ENCODE measurements at places on chromosomes 12 and 14.

- DNase-seq: no peak
Measured at GRCh38 chr14:91249841-91250616, 5.5 kb upstream of the GPR68 start.

DNA sequence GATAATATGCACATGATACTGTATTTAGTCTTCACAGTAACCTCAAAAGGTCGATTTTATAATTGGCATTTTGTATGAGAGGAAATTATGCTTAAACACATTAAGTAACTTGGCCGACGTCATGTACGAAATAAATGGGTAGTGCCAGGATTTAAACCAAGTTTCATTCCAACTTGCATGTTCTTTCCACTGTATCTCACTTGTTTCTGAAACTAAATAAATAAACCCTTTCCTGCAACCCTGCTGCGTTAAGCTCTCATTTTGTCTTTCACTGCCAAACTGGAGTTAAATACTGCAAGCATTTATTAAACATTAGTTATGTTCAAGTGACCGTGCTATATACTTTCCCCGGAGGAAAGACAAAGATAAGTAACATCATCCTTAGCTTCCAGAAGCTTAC is 293.9 kb upstream of the PRKD1 start:
- DNase-seq: no peak

DNA sequence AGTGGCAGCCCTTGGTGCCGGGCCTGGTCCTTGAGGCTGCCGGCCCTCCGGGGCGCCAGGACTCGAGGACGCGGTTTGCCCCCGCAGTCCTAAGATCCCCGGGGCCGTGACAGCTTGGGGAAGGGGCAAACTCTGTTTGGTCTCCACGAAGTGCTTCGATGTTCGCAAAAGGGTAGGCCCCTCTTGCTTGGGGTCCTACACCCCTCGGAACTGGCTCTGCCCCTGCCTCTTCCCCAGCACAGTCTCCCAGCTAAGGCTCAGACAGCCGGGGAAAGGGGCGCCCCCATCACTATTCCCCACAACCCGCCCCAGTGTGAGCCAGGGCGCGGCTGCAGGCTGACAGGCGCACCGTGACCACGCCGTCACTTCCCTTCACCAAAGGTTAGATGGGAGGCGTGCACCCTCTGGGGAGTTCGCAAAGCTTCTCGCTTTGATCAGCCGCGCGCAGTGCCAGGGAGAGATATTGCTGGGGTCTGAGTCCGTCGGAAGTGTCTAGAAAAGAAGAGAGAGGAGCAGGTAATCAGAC is 7.2 kb upstream of the OTX2 start:
- DNase-seq: no peak

GRCh38 chr14:50823762-50824636 is 7.0 kb downstream of the NIN start:
- no peak for DNase-seq

DNA sequence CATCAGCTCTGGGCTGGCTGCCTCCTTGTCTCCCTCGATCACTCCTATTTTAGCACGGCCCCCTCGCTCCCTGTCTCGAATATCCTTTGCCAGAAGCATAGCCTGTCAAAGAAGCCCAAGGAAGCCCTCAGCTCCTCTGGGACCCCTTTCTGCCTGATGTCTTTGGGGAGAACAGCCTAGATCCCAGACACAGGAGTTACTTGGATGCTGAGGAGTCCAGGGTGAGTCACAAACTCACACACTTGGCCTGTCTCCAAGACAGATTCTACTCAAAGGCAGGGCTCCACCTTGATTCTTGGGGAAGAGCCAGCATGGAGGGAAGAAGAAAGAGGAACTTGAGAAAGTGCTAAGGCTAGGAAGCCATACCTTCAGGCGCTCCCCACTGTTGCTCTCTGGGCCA is 8.1 kb downstream of the AVIL start:
- DNase-seq: no peak

DNA sequence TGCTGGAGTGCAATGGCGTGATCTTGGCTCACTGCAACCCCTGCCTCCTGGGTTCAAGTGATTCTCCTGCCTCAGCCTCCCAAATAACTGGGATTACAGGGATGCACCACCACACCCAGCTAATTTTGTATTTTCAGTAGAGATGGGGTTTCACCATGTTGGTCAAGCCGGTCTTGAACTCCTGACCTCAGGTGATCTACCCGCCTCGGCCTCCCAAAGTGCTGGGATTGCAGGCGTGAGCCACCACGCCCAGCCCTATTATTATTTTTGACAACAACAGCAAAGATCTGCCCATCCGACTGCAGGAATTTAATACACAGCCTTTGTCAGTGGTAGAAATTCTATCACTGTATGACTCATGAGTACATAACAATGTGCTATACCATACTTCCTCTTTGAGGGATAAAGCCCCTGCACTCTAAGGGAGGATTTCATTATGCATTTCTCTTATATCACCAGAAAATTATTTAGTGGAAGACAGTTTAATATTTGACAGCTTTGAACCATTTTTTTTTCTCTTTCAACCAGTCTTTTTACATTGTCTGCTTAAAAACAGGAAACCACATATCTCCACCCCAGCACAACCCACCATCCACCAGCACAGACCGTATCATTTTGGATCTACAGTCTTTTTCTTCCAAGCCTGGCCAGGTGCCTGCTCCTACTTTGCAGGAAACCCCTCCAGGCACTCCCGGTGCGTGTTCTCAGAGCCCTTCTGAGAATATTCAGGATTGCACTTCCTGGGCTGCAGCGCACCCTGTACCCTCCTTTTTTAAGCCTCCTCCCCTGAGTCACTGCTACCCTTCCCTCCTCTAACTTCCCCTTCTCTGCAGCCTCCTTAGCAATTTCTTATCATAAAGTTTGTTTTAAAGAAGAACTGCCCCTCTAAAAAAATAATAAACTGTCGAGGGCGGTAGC is 594 bp downstream of the ARHGDIB start:
- DNase-seq: no peak

GRCh38 chr14:82075566-82075965 is 541.9 kb upstream of the SEL1L start:
- DNase-seq: no peak

DNA sequence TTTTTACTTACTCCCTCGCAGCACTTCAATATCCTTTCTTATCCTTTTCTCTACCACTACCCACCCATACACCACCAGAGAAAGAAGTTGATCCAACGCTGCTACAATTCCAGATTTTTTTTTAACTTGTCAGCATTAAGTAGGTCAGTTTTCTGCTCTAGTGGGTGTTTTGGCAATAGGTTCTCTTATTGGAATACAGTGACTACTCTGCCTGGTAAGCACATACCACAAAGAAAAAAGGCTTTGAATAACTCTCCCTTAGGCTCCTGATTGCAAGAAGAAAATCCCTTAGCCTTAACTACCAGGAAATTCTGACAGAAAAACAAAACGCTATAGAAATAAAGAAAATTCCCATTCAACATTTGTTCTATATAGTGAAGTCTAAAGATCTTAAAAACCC is 72.0 kb downstream of the NUMB start:
- no peak for DNase-seq

DNA sequence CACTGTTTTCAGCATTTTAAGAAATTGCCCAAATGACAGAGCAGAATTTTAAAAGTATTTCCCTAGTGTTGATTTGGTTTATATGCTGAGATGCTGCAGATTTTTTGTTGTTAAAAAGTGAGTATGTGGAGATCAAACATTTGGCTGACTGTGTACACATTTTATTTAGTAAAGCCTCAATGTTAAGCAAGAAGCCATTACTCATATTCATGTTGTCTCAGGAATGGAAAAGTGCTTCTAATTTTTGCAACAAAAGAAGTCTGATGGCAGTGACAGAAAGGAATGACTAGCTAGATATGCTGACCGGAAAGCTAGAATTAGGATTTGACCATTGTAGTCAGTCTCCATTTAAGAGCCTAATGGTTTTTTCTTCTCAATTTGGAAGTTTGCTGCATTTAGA is 22.5 kb downstream of the SLC38A6 start:
- DNase-seq: no peak

- DNase-seq: no peak
Measured at GRCh38 chr12:92362785-92363184, 217.1 kb upstream of the BTG1 start.

- DNase-seq: no peak
Measured at GRCh38 chr12:30622509-30622908, 73.2 kb downstream of the IPO8 start.

- DNase-seq: no peak
Measured at GRCh38 chr12:288687-289086, 26.1 kb upstream of the SLC6A13 start.

GRCh38 chr12:77782034-77782433 is 48.7 kb upstream of the NAV3 start:
- DNase-seq: no peak

DNA sequence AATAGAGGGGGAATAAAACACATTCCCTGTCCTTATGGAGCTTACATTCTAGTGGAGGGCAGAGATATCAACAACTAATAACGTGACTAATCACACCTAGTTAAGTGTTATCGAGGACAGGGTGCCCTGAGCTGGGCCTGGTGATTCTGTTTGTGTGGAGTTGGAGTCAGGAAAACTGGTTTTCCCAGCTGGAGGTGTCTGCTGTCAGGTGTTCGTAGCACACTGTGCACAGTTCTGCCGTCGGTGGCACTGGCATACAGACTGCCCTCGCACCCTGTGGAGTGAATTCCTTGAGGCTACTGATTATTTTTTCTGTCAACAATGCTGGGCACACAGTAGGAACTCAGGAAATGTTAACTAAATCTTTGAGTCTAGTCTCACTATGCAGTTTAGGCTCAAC is 900 bp upstream of the MTERF2 start:
- DNase-seq: no peak

DNA sequence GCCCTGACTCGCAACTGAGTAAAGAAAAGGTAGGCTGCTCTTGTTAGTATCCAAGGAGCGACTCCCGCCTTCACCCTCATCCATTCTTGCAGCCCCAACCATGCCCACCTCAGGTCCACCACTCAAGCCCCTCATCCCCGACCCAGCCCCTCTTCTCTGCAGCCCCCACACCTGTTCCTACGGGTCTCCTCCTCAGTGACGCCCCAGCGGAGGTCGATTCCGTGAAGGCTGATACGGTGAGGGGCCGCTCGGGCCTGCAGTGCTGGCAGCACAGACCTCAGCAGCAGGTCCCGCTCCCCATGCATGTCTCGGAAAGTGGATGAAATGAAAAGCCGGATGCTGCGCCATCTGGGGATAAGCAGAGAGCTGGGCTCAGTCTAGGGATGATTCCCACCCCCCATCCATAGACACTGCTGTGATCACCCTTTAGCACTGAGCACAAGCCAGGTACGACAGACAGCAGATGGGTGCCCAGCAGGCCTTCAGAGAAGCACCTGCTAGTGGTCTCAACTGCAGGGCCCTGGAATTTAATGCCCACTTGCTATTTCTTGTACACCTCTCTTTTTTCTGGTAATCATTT is 26.9 kb downstream of the TEP1 start:
- DNase-seq: no peak

DNA sequence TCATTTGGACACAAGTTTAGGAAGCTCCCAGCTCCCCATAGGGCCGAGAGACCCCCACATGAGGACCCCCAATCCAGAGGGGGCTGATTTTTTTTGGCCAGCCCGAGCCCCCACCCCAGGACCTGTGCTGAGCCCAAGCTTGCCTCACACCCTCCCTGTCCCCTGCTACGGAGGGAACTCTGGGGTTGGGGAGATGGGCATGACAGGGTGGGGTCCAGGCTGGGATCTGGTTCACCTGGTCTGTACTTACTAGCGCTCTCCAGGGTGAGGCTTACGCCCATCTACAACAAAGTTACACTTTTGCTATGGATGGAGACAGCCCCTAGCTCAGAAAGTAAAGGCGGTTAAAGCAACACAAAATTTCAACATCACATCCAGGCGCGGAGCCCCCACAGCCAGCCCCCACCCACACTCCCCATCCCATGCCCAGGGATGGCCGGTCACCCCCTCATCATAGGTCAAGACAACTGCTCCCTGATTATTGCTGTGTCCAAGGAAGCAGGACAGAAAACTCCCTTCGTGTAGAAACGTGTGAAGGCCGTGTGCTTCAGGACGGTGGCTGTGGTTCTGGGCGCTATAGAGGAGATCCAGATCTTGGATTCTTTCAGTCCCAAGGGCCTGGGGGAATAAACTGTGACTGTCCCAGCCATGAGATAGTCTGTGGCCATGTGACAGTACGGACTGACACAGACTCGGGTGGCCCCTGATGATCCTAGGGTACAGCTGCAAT is 10.7 kb downstream of the SLC25A29 start:
- DNase-seq: no peak

GRCh38 chr14:35696575-35696974 is 112.5 kb downstream of the RALGAPA1 start:
- DNase-seq: no peak
